ENCODE measurements at places on chromosomes 11 and 22. TPM values are rescaled to one million over a fixed set of nuclear protein-coding genes. Genes with fewer than 3 reads are reported as not detected.

The APOA1 gene
- total RNA-seq, result not detected

DNA sequence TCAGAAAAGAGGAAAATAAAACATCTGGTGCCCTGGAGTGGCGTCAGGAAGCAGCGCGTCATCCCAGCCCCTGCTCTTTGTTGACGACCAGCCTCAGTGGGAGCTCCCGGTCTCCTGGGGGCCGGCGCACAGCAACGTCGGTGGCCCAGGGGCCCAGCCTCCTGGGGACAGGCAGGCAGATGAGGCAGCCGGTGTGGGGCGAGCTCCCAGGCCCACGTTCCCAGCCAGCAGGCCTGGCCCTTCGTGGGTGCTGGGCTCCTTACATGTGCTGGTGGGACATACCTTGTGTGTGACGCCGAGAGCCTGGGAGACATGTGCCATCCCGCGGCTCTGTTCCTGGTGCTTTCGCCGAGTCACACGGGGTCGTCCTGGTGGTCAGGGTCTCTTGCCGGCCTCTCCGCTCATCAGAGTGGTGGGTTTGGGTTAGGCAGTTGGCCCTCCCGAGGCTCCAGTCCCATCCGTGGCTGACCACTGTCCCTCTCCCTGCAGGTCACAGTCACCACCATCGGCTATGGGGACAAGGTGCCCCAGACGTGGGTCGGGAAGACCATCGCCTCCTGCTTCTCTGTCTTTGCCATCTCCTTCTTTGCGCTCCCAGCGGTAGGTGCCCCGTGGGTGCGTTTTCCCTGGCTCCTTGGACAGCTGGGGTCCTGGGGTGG lies 116.7 kb downstream of the KCNQ1OT1 start:
- DNase-seq, result no peak

The LDHAL6A gene
- total RNA-seq, result not detected

DNA sequence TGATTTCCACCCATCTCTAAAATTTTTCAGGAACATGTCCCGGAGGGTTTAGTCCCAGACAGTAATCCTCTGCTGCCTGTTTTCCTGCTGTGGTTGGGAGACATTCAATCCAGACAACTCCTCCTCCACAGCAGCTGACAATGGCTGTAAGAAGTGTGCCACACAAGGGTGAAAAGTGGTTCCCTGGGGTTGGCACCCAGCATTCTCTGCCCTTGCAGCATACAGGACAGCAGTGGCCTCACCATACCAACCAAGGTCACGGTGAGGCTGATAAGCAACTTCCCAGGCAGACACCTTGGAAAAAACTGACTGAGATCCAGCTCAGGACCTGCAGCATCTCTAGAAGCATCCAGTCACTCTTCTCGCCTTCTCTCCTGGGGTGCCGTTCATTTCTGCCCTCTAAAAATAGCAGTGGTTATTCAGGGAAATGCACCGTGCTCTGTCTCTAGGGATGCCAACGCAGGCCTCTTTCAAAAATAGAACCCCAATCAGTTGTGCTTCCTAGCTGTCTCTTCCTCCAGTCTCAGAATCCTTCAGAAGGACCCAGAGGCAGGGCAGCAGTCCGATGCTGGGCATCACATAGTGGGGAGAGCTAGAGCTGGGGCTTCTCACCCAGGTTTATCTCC lies 241.0 kb downstream of the TENM4 start:
- no peak for DNase-seq

The KCNJ5 gene
- not detected for total RNA-seq

DNA sequence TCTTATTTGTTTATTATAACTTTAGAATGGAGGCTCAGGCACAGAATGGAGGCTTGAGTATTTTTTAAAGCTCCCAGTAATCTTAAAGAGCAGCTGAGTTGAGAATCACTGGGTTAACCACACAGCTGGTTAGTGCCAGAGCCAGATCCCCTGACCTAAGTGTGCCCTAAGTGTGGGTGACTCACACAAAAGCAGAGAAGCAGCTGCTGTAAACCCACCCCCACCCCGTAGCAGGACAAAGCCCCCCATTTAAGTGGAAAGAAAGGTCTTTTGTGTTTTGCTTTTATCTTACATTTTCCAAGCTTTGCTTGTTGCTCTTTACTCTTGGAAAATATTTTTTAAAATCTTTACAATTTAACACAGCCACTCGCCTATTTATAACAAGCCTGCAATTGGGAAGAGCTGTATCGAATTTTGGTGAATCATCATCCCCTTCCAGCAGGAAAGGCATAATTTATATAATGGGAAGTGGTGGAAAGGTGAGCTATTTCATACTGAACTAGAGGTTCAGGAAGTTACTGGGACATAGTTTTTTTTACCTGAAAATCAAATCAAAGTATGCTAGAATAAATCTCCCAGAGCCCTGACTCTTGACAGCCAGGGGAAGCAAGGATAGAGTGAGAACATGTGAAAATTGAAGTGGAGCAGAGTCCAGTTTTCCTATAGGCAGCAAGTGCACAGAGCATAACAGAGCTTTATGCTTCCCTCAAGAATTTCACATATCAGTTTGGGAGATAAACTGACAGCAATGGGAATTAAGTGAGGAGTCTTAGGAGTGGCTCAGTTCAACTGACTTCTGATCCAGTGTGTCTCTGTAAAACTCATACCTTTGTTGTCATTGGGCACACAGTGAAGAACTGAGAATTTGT lies 405.7 kb downstream of the AASDHPPT start:
- no peak for DNase-seq

DNA sequence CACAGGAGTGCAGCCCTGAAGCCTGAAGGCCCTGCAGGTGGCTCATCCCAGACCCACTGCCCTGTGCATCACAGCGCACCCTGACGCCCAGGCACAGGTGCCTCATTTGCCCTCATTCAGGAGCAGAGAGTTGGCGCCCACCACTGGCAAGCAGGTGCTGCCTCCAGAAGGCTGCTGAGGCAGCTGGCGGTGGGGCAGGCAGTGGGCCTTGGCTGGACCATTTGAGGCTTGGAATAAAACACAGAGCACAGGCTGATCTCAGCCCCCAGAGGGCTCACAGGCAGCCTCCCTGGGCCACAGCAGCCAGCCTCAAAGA lies 1151.9 kb downstream of the BRD1 start:
- no peak for DNase-seq

DNA sequence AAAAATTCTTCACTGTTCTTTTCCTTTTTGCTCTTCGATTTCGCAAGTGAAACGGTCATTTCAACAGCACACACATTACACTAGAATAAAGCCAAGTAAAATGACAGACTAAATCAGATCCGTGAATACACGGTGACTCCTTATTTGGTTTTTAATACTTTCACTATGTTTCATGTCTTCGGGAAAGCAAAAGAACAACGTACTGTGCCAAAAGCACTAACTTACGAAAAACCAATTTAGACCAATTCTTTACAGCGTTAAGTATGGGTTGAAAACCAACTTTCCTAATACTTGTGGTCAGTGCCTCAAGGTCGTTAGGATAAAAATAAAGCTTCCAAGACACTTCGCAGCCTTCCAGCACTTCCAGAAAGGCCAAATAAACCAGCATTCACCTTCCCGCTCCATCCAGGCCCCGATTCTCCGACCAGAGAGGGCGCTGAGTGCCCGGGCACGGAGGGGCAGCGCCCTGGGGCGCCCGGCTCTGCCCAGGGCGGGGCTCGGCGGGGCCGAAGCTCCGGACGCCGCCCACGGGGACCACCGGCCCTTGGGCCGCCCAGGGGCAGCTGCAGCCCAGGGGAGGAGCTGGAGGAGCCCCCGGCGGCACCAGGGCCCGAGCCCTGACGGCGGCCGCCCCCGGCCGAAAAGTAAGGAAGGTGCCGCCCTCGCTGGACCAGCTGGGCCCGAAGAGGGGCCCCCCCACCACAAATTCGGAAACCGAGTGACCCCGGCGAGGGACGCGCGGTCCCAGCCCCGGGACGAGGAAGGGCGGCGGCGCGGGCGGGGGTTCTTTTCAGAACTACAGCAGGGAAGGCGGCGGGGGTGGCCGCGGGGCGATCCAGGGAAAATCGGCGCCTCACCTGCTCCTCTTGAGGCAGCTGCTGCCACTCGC lies 499 bp downstream of the ATL3 start:
- DNase-seq, result peak; percentile 63

GRCh38 chr11:45618897-45619296 lies 46.5 kb downstream of the CHST1 start:
- DNase-seq, result no peak

- no peak for DNase-seq
Observed at GRCh38 chr11:75028724-75029123, 40.0 kb downstream of the NEU3 start.

GRCh38 chr11:26332572-26332915 lies 614 bp downstream of the ANO3 start:
- no peak for DNase-seq

- no peak for DNase-seq
Observed at GRCh38 chr22:38433871-38434270, 21.1 kb downstream of the KCNJ4 start.

GRCh38 chr11:62352355-62353336 lies 15.4 kb downstream of the ASRGL1 start:
- DNase-seq, result peak; percentile 23

DNA sequence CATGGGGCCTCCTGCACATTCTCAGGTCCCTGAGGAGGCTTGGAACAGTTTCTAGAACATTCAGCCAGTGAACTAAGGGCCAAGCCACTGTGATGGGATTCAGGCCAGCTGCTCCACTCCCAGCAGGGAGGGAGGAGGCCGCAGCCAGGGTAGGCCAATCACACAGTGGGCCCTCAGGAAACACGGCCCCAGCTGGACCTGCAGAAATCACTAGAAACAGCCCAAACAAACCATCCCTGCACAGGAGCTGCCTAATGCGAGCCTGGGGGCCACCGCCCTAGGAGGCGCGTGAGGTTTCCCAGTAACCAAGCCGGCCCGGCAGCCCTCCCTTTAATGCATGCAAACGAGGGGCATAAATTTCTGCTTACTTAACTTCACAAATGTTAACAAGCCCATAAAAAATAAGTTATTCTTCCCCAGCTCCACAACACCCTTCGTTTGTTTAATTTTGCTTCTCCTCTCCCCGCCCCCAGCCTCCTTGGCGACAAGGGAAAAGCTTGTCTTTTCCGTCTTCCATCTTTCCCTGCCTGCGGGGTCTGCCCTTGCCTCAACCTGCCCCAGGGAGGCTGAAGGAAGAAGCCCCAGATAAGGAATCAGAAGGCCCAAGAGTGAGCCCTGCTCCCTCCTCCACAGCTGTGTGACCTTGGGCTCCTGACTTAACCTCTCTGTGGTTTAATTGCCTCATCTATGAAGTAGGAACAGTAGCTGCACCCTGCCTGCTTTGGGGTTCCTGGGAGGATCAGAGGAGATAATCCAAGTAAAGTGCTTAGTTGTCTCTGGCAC lies 25.7 kb downstream of the ELFN2 start:
- no peak for DNase-seq

The PHOX2A gene
- total RNA-seq, result not detected

DNA sequence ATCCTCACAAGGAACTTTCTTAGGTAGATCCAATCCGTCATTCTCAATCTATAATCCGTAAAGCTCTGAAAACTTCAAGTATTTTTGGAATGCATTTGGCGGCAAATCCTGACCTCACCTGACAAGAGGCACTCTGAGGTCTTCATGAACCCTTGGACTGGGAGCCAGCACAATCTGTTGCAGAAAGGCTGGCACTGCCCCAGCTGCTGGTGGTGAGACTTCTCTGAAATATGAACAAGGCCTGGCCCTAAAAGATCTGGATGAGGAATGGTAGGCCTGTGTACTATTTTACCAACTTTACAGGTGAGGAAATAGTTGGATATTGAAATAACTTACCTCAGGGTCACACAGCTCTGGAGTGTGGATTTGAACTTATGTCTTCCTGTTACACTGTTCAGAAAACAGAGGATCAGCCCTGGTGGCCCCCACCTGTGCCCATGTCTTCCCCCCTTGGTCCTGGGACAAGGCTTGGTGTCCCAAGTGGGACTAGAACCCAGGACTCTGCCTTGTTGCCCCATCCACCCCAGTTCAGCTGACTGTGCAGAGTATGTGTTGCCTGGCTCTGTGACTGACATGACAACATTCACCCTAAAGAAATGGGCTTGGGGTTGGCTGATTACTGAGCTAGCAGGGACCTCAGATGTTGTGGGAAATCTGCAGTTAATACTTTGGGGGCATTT lies 471.4 kb downstream of the MN1 start:
- no peak for DNase-seq

DNA sequence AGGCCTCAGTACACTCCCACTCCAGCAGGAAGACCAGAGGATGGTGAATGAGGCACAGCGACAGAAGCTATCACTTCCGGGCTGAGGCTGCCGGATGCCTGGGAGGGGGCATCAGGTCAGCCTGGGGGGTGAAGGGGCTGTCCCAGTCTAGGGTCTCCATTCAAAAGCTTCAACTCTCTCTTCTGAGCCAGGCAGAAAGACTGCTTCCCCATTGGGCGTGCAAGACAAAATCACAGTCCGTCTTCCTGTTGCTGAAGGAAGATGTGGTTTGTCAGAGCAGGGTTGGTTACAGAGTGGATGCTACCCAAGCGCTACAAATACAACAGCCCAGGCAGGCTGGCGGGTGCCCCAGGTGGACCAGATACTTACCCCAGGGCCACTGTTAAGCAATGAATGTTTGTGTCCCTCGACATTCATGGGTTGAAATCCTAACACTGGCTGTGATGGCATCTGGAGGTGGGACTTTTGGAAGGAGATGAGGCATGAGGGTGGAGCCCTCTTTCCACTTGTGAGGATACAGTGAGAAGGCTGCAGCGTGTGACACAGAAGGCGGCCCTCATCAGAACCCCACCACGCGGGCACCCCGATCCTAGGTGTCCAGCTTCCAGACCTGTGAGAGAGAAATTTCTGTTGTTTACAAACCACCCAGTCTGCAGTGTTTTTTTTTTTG lies 12.0 kb downstream of the UPK3A start:
- DNase-seq, result peak; percentile 32

GRCh38 chr11:121282886-121283502 lies 9.6 kb upstream of the SC5D start:
- DNase-seq, result no peak

GRCh38 chr11:44779736-44780520 lies 53.2 kb downstream of the TSPAN18 start:
- DNase-seq, result no peak

The KCNQ1OT1 gene
- total RNA-seq, result 0.26 TPM

DNA sequence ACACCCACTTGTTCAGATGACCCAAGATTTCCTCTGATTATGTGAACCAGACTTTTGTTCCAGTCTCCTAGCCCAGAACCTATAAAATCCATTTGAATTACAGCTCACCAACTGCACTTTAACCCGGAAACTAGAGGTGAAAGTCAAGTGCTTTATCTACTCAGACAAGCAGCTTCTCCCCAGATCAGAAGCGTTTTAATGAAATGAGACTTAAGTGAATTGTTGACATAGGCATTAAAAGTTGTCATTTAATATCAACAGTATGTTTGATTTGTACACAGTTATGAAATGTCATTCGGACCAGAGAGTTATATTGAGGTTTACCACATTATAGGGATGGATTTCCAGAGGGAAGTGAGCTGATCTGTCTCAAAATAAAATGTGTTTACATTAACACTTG lies 52.0 kb downstream of the CADM1 start:
- no peak for DNase-seq

DNA sequence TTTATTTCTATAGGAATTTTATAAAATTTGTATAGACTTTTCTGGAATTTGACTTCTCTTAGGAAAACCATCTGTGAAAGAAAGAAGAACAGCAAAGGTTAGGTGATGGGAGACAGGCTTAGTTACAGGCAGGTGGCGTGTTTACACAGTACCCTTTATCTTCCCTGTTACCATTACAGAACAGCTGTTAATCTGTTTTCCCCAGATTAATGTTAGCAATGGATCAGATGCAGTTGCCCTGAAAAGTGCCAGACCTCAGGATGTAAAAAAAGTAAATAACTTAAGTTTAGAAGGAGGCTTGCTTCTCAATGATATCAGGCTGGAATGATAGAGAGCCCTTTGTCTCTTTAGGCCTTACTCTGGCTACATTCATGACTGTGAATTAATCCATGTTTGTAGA lies 1186.5 kb upstream of the TENM4 start:
- DNase-seq, result no peak
